ENCODE measurements at places on chromosomes 5 and 9.

GRCh38 chr5:157857816-157858526 is 974 bp downstream of the CLINT1 start:
- DNase-seq = no peak

GRCh38 chr9:76580820-76581219 is 121.8 kb downstream of the GCNT1 start:
- no peak for DNase-seq

GRCh38 chr5:67003935-67004729 is 192.5 kb downstream of the CD180 start:
- DNase-seq = peak; percentile 58

DNA sequence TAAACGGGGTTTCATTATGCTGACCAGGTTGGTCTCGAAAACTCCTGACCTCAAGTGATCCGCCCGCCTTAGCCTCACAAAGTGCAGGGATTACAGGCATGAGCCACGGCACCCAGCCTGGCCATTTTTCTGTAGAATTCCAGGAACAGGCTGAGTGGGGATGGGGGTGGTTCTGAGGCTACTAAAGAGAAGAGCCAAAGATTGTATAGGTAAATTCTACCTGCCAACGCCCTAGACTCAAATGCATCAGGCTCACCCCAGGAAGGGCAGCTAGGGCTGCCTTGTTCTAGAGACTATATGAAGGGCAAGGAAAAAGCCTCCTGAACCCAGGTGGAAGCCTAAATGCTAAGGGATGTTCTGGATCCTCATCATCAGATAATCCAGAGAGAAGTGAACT is 1.6 kb upstream of the C5orf52 start:
- no peak for DNase-seq

GRCh38 chr9:115132648-115133047 is 14.7 kb upstream of the TNC start:
- DNase-seq = no peak

- DNase-seq = no peak
These were observed 1737.9 kb upstream of the C9orf72 start for GRCh38 chr9:29311221-29311620.

DNA sequence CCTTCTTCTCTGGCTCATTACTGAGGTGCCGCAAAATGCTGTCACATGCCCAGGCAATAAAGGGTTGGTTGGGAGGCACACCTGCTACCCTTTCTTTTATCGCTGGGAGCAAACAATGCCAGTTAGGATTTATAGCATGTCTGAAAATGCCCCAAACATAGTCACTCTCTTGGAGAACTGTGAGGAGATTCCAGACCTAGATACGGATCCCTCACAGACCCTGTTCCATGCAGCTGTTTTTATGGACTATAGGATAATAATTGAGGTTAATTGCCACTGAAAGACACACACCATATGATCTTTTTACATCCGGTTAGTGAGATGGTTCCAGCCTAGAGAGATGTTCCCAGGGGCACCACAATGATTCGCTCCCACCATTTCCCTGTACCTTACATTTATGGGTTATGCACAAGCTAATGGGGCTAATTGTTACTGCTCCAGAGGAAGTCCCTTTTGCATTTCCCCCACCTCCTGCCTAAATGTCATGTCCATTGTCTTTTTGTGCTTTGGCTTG is 318.1 kb downstream of the PIK3R1 start:
- DNase-seq = peak; percentile 47

GRCh38 chr5:171797543-171797942 is 11.9 kb downstream of the SMIM23 start:
- DNase-seq = no peak

GRCh38 chr5:180642181-180642775 is 7.1 kb downstream of the FLT4 start:
- DNase-seq = no peak

GRCh38 chr5:50749181-50749580 is 82.7 kb downstream of the PARP8 start:
- DNase-seq = no peak

DNA sequence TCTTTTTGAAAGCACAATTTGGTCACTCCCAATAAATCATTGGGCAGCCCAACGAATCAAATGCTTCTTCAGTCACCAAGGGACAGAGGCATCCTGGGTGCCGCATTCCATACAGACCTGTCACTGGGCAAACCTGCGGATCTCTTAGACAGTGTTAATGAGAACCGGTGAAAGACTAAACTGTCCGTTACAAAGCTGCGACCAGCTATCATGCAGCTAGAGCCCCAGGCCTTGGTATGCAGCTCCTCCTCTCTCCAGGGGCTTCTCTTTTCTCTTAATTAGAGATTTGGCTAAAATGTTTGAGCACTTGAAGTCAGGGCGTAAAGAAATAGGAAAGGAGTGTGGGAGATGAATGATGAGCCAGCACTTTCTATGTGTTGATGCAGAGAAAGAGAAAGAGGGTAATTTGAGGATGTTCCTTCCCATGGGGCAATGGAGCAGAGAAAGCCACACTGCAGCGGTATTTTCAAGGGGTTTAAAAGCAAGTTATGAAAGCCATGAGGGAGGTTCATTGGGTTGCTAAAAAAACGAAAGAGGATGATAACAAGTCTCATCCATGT is 175.3 kb downstream of the RFK start:
- DNase-seq = no peak

GRCh38 chr9:83622433-83622938 is 457 bp upstream of the IDNK start:
- no peak for DNase-seq

DNA sequence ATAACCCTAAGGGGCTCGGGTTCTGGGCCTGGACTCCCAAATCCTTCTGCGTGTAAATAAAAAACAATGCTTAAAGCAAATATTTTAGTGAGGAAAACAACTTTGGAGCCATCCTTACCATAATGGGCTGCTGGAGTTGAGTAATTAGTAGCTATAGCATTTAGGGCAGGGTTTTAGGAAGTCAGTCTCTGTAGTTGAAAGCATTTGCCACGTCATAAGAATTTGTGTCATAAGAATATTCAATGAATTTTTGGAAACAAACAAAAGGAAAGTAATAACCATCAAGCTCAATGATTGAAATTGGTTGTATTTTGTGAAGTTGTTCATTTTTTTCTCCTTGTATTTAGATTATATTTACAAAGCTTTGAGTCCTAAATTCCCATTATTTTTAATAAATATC is 114.8 kb upstream of the ELL2 start:
- DNase-seq = no peak

DNA sequence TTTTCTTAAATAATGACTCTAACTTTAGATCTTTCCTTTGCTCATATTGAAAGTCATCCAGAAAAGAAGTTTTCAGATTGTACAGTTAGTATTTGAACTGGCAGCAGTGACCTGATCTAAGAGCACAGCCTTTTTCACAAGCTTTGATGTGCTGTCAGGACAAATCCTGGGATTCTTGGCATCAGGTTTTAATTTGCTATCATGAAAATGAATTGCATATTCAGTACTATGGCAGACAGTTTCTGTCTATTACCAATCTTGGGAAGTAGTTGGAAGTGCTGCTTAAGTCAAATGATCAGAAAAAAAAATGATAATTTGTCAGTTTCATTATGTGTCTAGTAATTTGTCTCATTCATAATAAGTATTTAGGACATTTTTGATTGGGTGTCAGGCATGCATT is 925.6 kb upstream of the ARRDC3 start:
- no peak for DNase-seq

GRCh38 chr9:75866273-75866871 is 24.1 kb upstream of the PCSK5 start:
- no peak for DNase-seq

DNA sequence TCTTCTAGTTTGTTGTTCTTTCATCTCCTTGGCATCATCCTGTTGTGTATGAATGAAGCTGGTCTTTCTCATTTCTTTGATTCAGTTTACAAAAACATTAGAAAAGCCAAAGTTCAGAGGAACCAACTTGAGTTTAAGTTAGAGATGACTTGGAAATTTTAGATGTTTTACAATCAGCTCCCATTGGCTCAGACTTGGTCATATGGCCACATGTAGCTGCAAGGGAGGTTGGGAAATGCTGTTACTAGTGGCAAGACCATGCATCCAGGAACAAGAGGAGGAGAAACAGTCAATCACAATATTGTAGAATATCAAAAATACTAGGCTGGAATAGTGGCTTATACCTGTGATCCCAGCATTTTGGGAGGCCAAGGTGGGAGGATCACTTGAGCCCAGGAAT is 19.5 kb downstream of the CARD6 start:
- no peak for DNase-seq

GRCh38 chr5:59360130-59360555 is 533.4 kb downstream of the PDE4D start:
- no peak for DNase-seq

Data from NCI-H2107 (cell line).